ENCODE measurements at places on chromosomes 7 and 10.
A peak's percentile ranks its signal among the peaks of the same experiment; 100 is the strongest.

DNA sequence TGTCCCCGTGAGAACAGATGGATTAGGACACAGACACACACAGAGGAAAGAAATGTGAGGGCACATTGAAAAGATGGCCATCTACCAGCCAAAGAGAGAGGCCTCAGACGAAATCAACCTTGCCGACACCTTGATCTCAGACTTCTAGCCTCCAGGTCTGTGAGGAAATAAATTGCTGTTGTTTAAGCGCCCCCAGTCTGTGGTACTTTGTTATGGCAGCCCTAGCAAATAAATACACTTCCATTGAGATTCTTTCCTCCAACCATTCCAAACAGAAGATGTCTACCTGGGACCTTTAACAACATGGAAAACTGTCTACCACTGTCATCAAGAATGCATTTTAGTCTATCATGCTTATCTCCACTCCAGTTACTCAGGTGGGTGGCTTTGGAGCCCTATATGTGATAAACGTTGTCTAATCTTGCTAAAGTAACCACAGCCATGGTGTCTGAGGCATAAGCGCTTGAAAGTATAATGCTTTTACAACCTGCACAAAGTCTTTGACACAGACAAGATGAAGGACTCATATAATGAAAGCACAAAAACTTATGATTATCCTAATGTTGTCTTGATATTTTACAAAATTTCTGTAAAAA lies 244.3 kb downstream of the MTERF1 start:
- no peak for DNase-seq

DNA sequence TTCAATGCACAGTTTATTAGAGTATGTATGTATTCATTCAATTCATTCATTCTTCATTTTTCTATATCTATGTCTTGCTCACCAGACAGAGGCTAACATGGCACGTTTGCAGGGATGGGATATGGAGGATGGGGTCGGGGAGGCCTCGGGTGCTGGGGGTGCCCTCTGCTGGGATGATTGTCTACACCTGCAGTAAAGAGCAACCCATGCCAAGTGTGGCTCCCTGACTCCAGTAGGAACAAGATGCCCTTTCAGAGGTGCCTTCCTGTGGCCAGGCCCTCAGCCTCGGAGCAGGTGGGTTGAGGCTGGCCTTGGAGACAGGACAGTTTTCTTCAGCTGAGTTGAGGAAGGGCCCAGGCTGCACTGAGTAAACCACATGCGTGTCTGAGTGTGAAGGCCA lies 157.2 kb downstream of the SH2D4B start:
- no peak for DNase-seq

- DNase-seq: no peak
These were observed 752 bp downstream of the DRGX start for GRCh38 chr10:49394933-49395740.

- DNase-seq: no peak
These were observed 73.0 kb upstream of the ADRB1 start for GRCh38 chr10:113970641-113971040.

GRCh38 chr7:108294595-108294994 lies 161.6 kb downstream of the NRCAM start:
- DNase-seq: no peak

- no peak for DNase-seq
These were observed 111.7 kb upstream of the CDK13 start for GRCh38 chr7:39838326-39838725.

- DNase-seq: no peak
These were observed 19.6 kb downstream of the PCLO start for GRCh38 chr7:83143107-83143506.

DNA sequence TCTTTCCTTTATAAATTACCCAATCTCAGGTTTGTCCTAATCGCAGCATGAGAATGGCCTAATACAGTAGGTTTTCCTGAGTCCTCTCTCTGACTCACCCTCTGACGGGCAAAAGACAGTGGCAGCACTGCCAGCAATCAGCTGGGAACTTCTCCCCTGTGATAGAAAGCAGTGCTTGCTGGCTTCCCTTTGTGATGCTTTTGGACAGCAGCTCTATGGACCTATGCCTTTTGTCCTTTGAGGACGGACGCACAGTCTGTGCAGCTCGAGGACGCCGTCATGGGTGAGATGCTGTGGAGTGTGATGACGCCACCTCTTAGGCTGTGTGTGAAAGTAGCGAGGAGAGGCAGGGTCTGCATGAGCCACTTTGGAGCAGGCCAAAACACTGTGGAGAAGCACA lies 68.8 kb downstream of the KIAA1217 start:
- DNase-seq: no peak

GRCh38 chr10:3773460-3774017 lies 11.5 kb downstream of the KLF6 start:
- DNase-seq: no peak

- DNase-seq: no peak
These were observed 525.6 kb upstream of the ADARB2 start for GRCh38 chr10:2262878-2263277.

- DNase-seq: no peak
These were observed 3.5 kb upstream of the CFAP58 start for GRCh38 chr10:104350127-104350635.

GRCh38 chr7:126656165-126656564 lies 596.6 kb downstream of the GRM8 start:
- DNase-seq: no peak

- DNase-seq: no peak
These were observed 132.4 kb upstream of the PALS2 start for GRCh38 chr7:24440892-24441291.

GRCh38 chr7:50856806-50857205 lies 74.1 kb upstream of the GRB10 start:
- no peak for DNase-seq

GRCh38 chr7:13508586-13508985 lies 480.9 kb downstream of the ETV1 start:
- DNase-seq: no peak

- DNase-seq: no peak
These were observed 29.3 kb upstream of the NCAPG2 start for GRCh38 chr7:158733775-158734494.

DNA sequence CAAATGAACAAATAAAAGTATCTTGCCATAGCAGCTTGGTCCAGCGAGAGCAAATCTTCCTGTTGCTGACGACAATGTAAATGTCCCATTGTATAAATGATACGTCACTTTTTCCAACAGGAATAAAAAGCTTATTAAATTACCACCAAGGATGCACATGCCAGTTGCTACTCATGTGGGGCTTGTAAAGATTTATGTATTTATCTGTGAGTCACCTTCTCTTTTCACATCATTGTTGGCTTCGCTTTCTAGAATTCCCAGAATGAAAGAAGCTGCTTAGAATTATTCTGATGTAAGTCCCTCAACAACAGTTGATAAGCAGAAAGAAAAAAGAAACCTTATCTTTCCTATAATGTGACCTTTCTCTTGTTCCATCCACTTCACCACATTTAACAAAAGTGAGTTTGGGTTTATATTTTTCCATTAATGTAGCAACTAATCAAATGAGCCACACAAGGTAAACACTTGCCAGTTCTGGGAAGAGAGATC lies 22.4 kb downstream of the DNAJC12 start:
- no peak for DNase-seq

- DNase-seq: peak; percentile 84
These were observed 15.8 kb downstream of the BTBD16 start for GRCh38 chr10:122286867-122287266.

DNA sequence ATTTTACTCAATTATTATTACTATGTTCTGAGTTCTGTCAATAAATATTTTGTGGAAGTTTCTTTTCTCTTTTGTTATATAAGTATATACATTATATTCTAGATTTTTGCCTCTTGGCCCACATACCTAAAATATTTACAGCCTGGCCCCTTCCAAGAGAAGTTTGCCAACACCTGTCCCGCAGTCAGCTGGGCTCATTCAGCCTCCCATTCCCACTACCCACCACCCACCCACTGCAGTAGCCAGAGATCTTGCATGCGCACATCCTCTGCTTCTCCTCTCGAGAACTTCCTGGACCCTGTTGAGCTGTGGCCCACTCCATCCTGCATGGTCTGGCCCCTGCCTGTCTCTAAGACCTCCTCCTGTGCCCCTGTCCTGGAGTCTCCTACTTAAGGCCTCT lies 33.6 kb downstream of the WIPF3 start:
- no peak for DNase-seq

- no peak for DNase-seq
These were observed 444.0 kb upstream of the MGMT start for GRCh38 chr10:129023082-129023481.

GRCh38 chr7:27804139-27804538 lies 64.2 kb downstream of the TAX1BP1 start:
- no peak for DNase-seq

DNA sequence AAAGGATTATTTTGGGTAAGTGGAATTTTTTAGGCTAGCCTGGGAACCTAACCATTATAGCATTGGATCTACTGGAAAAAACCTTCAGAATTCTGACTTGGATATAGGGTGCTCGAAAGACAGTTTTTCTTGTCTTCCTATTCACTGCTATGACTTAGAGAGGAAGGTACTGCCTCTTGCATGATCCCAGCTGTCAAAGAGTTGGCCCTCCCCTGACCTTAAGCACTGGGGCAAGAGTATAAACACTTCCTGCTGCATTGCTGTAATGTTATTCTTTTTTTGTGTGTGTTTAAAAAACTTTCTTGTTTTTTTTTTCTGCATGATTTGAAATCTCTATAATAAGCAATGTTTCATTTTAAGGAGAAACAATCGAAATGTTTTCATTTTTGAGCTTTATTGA lies 113.0 kb downstream of the LRMDA start:
- no peak for DNase-seq

DNA sequence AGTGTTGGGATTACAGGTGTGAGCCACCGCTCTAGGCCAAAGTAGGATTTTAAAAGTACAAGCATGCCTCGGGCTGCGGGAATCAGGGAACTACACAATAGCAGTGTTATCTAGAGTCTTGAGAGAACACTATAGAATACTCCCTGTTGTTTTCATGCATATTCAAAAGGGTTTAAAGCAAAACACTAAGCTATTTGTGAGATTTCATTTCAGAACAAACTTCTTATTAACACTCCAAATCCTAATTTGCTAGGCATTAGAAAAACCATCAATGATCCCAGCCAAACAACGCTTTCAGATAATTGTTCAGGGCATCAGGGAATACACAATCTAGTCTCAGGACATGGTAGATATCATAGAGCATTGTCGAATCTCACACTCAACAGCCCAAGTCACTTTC lies 13.9 kb downstream of the DENND11 start:
- DNase-seq: no peak

GRCh38 chr10:46028584-46029460 lies 1.6 kb downstream of the NCOA4 start:
- peak; percentile 24 for DNase-seq

GRCh38 chr10:51861731-51862130 lies 162.3 kb upstream of the CSTF2T start:
- DNase-seq: no peak

DNA sequence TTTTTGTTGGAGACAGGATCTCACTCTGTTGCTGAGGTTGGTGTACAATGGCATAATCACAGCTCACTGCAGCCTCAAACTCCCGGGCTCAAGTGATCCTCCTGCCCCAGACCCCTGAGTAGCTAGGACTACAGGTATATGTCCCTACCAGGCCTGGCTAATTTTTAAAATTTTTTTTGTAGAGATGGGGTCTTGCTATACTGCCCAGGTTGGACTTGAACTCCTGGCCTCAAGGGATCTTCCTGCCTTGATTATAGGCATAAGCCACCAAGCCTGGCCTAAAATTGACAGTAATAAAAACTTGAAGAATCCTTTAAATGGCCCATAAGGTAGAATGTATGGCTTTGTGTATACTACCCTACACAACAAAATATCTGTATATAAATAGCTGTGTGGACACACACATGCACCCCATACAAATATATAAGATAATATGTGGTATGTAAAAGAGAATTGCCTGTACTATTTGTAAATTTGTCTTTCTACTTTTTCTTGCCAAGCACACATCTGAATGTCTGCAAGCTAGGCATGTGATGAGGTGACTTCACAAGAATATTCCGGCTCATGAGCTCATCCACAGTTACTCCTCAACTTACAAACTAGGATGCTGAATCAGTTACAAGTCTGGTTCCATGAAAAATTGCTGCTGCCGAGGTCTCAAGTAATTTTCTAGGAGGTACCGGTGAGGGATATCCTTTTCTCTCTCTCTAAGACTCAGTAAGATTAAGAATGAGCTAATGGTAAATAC lies 26.6 kb downstream of the POLR3A start:
- DNase-seq: no peak

GRCh38 chr10:81873932-81874816 lies 820 bp upstream of the NRG3 start:
- DNase-seq: no peak

- DNase-seq: no peak
These were observed at the start of gene ITGA8 for GRCh38 chr10:15719899-15720634. Gene ITGA8, minus strand, starts transcription at chr10:15719922. Its CDS starts 151 bp downstream, at chr10:15719771.

- DNase-seq: no peak
These were observed 102.7 kb upstream of the TNRC18 start for GRCh38 chr7:5526100-5526905.

DNA sequence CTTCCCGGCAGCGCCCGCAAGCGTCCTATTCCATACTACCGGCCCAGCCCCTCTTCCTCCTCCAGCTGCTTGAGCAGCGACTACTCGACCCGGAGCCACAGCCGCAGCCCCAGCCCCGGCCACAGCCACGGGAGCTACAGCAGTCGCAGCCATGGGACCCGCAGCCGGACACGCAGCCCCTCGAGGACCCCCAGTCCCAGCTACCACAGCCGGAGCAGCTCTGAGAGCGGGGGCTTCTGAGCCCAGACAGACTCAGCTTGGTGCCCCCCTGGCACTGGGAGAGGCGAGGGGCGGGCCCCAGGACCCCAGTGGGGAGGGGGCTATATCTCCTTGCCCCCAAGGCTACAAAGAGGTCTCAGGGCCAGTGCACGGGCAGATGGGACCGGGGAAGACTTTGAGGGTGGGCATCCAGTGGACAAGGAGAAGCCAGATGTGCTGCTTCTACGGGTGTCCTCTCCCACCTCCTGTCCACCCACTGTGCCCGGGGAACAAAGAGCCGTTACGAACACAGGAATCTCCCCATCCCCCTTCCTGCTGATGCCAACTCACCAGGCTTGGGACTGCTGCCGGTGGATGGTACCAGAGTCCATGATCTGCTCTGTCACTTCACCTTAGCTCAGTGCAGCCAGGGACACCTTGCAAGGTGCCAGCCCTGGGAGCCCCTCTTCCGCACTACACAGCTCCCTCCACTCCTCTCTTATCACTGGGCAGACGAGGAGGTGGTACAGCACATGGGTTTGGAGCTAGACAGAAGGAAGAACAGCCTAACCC lies 16.7 kb upstream of the HSPB1 start:
- no peak for DNase-seq
